Panc1 (cell line): ENCODE measurements at places on chromosomes 6 and 20. TPM values are rescaled to one million over a fixed set of nuclear protein-coding genes. Genes with fewer than 3 reads are reported as not detected.

Gene PLTP
- total RNA-seq, result 17.7 TPM

Gene MDN1
- 47.8 TPM for total RNA-seq

Gene FHL5
- not detected for total RNA-seq

Gene SLC22A2
- not detected for total RNA-seq

Gene PDSS2
- 17.7 TPM for total RNA-seq

Gene PAK5
- total RNA-seq, result not detected

Gene TSPO2
- not detected for total RNA-seq

Gene PTK6
- total RNA-seq, result 6.5 TPM

Gene CST1
- total RNA-seq, result not detected

Gene DAAM2
- not detected for total RNA-seq

Gene MYCT1
- not detected for total RNA-seq

Gene B3GALT4
- 6.0 TPM for total RNA-seq
